ENCODE measurements at places on chromosomes 3 and 15.
A peak's percentile ranks its signal among the peaks of the same experiment; 100 is the strongest.

- DNase-seq: no peak
Measured at GRCh38 chr15:64610257-64610919, 150.0 kb downstream of the ZNF609 start.

- peak; percentile 63 for DNase-seq
Measured at GRCh38 chr3:186930143-186930640, at the start of gene ST6GAL1. ST6GAL1 (plus strand) TSS chr3:186930526; CDS start chr3:187042704, 112,178 bp downstream.

- DNase-seq: no peak
Measured at GRCh38 chr15:97443101-97443500, 517.4 kb upstream of the ARRDC4 start.

- peak; percentile 71 for DNase-seq
Measured at GRCh38 chr15:45377609-45378148, 665 bp downstream of the GATM start.

- no peak for DNase-seq
Measured at GRCh38 chr3:100396967-100397366, 3.9 kb downstream of the TOMM70 start.

All from femur (tissue), 1 donor.